Glutamatergic neuron (in vitro differentiated cells): ENCODE measurements at places on chromosomes 5 and 9.

DNA sequence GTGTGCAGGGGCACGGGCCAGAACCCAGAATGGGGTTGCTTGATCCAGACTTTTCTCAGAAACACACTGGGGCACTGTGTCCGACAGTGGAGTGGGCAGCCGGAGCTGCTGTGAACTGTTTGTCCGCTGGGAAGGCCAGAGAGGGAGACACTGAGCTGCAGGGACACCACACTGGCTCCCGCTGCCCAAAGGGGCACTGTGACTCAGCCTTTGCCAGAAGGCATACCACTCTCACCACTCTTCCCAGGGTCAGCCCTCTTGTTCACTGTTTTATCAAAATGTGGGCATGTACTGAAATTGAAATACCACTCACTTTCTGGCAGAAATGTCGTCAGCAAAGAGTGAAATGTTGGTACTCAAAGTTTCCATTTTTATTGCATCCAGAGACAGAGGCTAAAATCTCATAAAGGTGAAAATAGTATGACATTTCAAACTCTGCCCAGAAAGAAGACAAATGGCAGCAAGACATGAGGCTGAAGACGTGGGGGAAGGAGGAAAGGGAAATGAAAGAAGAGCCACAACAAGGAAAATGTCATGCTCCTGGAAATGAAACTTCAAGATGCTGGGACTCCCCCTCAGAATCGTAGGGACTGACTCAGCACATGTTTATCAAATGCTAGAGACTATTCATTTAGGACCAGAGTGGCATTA, 4.5 kb upstream of the IL7R start:
- DNase-seq, result no peak

GRCh38 chr5:31880449-31880848, 241.5 kb downstream of the PDZD2 start:
- no peak for DNase-seq

- DNase-seq, result no peak
Measured at GRCh38 chr9:117622347-117622746, 81.9 kb upstream of the TLR4 start.

- peak; percentile 14 for DNase-seq
Measured at GRCh38 chr5:180640861-180641565, 8.4 kb downstream of the FLT4 start.

GRCh38 chr9:98801969-98802371, 5.5 kb upstream of the GALNT12 start:
- no peak for DNase-seq

- DNase-seq, result no peak
Measured at GRCh38 chr9:32899181-32899580, 102.2 kb downstream of the APTX start.

- no peak for DNase-seq
Measured at GRCh38 chr5:96838201-96839070, 30.7 kb upstream of the ERAP1 start.

- DNase-seq, result no peak
Measured at GRCh38 chr9:94480205-94480604, 74.7 kb upstream of the PCAT7 start.

DNA sequence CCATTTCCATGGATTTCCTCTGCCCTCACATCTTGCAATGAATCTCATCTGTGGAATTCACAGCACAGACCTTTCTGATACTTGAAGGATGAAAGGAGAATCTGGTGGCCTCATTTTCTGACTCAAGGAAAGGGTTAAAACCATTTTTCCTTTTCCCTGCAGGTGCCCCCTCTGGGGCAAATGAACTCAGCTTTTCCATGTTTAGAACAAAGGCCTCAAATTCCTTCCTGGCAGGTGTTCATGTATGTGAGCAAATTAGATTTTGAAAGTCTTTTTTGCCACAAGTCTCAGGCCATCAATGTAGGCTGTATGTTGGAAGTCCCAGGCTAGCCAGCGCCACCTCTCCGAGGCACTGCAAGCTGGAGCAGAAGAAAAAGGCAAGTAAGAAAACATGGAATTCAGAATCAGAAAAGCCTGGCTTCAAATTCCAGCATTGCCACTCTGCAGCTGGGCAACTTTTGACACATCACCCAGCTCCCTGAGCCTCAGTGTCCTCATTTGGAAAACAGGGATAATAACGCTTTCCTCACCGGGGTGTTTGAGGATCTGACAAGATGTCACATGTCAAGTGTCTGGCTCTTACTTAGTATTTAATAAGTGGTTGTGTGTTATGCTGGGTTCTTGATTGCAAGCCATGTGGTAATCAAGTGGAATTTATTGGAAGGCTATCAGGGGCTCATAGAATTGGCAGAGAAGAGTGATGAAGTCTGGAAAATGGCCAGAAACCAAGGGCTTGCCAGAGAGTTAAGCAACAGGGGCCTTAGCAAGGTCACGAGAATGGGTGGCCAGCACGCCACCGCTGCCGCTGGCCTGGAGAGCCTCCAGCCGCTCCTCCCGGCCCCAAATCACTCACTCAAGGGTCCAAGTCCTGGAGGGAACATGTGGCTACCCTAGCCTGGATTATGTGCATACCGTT, 48.4 kb upstream of the SMIM23 start:
- no peak for DNase-seq

GRCh38 chr9:22005021-22005701, 3.9 kb downstream of the CDKN2B start:
- DNase-seq, result no peak

DNA sequence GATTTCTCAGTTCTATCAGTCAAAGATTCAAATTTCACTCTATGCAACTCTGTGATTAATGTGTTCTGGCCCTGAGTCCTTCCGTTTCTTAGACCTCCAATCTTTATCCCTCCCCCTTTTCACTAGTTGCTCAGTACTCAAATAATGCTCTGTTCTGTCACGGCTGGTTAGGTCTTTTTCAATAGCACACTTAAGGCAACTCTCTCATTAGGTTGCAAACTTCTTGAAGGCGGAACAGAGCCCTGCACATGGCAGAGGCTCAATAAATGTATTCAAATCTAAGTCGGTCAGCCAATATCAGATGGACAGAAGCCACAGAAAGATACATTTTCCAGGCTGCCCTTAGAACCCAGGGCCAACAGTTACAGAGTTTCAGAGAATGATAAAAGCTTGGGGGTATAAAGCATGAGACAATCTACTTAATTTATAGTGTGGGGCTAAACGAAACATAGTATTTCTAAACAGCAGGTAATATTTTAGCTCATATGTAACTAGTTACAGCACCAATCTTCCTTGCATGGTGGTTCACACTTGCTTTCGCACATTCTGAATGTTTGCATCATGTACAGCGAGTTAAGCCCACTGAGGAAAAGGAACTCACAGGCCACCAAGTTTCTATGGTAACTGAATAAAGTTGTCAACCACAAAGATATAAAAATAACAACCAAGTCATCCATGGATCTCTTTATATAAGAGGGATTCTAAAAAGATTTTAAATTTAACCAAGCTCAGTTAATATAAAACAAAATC, 67.1 kb upstream of the GOLPH3 start:
- DNase-seq, result no peak

DNA sequence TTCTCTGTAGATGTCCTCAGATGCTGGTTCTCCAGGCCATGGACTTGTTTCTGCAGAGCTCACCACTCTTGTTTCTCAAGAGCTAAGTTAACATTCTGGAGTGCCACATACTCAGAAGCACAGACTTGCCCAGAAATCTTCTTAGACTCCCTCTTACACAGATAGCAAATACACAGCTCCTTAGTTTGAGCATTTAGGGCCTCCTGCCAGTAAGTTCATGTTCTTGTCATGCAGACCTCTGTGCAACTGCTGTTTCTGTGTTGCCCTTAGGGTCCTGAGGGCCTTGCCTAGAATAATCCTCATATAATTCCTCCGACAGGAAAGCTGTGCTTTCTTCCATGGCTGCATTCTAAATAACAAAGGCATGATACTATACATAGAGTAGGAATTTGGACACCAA, 1.3 kb upstream of the PTPDC1 start:
- DNase-seq, result no peak

DNA sequence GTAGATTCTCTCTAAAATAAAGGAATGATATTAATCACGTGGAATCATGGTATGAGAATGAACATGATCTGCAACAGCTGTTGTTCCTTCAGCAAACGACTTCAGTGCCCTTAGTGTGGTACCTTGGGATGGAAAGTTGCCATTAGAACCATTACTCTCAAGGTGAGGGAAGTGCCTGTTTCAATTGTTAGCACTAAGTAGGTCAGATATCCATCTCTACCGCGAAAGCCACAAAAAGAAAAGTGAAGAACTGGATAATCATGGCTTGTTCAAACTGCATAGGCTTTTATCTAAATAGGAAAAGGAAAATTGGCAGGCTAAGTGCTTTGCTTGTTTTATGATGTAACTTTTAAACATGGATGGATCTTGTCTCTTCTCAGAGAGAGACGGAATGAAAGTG, 380.7 kb downstream of the MRPS30 start:
- no peak for DNase-seq

DNA sequence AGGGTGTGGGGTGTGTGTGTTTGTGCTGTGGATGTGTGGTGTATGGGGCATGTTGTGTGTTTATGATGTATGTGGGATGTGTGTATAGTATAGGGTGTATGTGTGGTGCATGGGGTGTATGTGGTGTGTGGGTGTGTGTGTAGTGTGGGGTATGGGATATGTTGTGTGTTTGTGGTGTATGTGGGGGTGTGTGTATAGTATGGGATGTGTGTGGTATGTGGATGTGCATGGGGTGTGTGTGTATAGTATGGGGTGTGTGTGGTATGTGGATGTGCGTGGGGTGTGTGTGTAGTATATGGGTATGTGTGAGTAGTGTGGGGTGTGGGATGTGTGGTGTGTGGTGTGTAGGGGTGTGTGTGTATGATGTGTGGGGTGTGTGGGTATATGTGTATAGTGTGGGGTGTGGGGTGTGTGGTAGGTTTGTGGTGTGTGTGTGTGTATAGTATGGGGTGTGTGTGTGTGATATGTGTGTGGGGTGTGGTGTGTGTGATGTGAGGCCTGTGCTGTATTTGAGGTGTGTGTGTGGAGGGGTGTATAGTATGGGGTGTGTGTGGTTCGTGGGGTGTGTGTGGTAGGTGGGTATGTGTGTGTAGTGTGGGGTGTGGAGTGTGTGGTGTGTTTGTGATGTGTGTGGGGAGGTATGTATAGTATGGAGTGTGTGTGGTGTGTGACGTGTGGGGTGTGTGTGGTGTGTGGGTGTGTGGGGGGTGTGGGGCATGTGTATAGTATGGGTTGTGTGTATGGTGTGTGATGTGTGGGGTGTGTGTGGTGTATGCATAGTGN, 10.5 kb downstream of the ECSCR start:
- DNase-seq, result no peak

- DNase-seq, result no peak
Measured at GRCh38 chr5:135745897-135746500, 88.5 kb upstream of the SLC25A48 start.

DNA sequence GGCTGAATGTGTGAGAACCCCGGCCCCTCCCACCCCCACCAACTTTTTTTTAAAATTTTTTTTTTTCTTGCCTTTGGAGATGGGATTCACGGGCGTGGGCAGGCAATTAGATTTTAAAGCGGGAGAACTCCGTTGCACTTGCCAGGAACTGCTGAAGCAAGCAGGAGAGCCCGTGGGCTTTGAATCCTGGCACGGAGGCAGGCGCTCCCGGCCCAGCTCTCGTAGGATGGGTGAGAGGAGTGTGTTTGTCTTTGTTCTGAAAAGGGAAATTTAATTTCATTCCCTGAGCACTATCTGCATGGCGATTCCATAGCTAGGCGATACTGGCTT, 54.3 kb upstream of the BOD1 start:
- no peak for DNase-seq

- no peak for DNase-seq
Measured at GRCh38 chr5:57749396-57749795, 266.8 kb upstream of the ACTBL2 start.

- DNase-seq, result no peak
Measured at GRCh38 chr5:165139262-165139661, 1633.8 kb downstream of the MAT2B start.

GRCh38 chr9:111016426-111017045, 21.7 kb downstream of the LPAR1 start:
- DNase-seq, result no peak

DNA sequence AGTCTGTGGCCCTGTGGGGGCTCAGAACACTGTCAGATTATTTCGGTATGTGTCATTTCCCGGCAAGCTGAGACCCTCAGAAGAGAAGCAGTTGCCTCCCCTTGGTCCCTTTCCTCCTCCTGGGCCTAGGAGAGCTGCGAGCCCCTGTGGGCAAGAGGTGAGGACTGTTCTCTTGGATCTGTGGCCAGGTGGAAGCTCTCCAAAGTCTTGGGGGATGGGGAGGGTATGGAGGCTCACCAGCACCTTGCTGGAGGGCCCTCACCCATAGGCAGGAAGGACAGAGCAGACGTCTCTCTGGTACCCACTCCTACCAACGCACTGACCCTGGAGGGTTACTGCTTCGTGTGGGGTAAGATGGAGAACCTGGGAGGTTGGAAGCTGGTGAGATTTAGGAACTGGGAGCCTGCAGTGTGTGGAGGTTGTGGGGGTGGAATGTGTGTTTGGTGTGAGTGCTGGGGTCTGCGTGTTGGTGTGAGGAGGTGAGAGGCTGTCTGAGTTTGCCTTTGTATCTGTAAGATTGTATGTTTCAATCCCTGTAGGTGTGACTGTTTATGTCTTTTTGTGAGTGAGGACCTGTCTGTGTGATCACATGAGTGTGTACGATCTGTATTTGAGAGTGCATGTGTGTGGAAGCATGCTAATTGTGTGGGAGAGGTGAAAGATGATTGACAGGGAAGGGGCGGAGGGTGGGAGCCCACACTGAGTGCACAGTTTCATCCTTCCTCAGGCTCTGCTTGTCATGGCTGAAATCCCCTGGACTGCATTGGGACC, 52.4 kb upstream of the PSD2 start:
- no peak for DNase-seq

DNA sequence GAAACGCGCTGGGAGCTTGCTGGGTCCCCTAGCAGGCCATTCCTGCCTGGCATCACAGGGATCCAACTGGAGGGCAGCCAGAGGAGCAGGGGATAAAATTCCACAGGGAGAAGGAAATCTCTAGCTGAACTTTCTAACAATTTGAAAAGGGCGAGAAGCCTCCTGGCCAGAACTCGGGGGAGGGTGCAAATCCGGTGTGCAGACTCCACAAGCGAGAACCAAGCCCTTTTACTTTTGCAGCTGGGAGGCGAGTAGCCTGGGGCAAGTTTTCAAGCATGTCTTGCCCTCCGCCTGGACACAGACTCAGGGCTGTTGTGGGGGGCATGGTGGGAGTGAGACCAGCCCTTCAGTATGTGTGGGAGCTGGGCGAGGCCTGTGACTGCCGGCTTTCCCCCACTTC, 14.3 kb upstream of the POU5F2 start:
- no peak for DNase-seq

GRCh38 chr9:100595391-100596199, 17.7 kb downstream of the CAVIN4 start:
- no peak for DNase-seq

DNA sequence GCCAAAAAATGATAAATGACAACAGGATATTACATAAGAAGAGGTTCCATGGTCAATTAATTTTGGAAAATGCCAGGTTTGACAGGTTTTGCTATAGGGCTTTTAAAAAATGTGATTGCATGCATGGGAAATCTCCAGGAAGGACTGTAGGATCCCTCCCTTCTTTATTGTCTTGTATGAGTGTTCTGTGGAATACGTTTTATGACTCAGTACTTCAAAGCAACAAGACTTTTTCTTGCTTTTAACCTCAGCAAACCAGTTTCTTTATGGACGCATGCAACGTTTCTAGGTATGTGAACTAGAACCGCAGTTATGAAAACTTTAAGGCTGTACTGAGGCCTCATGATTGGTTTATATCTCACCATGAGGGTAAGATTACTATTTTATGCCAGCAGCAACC, 76.6 kb upstream of the NTRK2 start:
- no peak for DNase-seq
